Mesenchymal stem cell (in vitro differentiated cells and primary cell): ENCODE measurements at places on chromosomes 6 and 20.

DNA sequence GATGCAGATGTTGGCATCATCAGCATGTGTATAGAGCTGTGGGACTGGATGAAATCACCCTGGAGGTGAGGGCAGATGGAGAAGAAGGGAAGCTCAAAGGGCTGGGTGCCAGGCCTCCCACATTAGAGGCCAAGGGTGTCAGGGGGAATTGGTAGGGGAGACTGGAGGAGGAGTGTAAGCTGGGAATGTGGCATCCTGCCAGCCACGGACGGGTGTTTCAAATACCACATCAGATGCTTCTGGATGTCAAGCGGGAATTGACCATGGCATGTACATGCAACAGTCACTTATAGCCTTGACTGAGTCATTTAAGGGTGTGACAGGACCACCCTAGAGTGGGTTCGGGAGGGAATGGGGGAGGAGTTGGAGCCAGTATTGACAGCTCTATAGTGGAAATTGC, 9.6 kb downstream of the ERGIC3 start:
- peaks cover 91% of the 10 kb centered on the region for H3K36me3 ChIP-seq
- DNase-seq: no peak
- H3K27ac ChIP-seq: no peak overlapping the region
- H3K4me3 ChIP-seq: no peak overlapping the region

GRCh38 chr6:11288065-11288464, 55.6 kb upstream of the NEDD9 start:
- no peak overlapping the region for H3K27ac ChIP-seq
- no peaks in the 10 kb centered on the region for H3K4me1 ChIP-seq
- DNase-seq: no peak
- no peaks in the 10 kb centered on the region for H3K27me3 ChIP-seq
- no peaks in the 10 kb centered on the region for H3K36me3 ChIP-seq
- H3K4me3 ChIP-seq: no peak overlapping the region

GRCh38 chr6:136499370-136499769, 50.9 kb downstream of the MAP7 start:
- H3K27ac ChIP-seq: no peak overlapping the region
- no peaks in the 10 kb centered on the region for H3K36me3 ChIP-seq
- no peak for DNase-seq
- H3K4me3 ChIP-seq: no peak overlapping the region
- no peaks in the 10 kb centered on the region for H3K4me1 ChIP-seq

GRCh38 chr6:129786548-129786947, 74.6 kb downstream of the TMEM244 start:
- no peak overlapping the region for H3K27ac ChIP-seq
- no peaks in the 10 kb centered on the region for H3K27me3 ChIP-seq
- H3K36me3 ChIP-seq: no peaks in the 10 kb centered on the region
- H3K4me1 ChIP-seq: peaks cover 1% of the 10 kb centered on the region

DNA sequence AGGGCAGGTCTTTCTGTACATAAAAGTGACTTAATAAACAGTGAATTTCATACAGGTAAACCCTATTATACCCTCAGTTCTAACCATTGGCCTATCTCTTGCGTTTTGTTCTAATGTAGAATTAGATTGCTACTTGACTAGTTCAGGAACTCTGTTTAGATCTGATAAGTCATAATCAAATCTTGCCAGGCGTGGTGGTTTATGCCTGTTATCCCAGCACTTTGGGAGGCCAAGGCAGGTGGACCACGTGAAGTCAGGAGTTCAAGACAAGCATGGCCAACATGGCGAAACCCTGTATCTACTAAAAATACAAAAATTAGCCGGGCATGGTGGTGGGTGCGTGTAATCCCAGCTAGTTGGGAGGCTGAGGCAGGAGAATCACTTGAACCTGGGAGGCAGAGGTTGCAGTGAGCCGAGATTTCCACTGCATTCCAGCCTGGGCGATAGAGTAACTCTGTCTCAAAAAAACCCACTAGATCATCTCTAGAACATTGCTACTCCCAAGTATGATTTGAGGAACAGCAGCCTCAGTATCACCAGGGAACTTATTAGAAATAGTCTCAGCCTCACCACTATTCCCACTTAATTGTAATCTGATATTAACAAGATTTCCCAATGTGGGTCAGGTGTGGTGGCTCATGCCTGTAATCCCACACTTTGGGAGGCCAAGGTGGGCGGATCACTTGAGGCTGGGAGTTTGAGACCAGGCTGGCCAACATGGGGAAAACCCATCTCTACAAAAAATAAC, 12.2 kb downstream of the GTPBP2 start:
- no peak overlapping the region for H3K4me3 ChIP-seq
- no peaks in the 10 kb centered on the region for H3K27me3 ChIP-seq
- no peak overlapping the region for H3K27ac ChIP-seq
- no peaks in the 10 kb centered on the region for H3K4me1 ChIP-seq
- no peak for DNase-seq
- H3K36me3 ChIP-seq: peaks cover 38% of the 10 kb centered on the region

DNA sequence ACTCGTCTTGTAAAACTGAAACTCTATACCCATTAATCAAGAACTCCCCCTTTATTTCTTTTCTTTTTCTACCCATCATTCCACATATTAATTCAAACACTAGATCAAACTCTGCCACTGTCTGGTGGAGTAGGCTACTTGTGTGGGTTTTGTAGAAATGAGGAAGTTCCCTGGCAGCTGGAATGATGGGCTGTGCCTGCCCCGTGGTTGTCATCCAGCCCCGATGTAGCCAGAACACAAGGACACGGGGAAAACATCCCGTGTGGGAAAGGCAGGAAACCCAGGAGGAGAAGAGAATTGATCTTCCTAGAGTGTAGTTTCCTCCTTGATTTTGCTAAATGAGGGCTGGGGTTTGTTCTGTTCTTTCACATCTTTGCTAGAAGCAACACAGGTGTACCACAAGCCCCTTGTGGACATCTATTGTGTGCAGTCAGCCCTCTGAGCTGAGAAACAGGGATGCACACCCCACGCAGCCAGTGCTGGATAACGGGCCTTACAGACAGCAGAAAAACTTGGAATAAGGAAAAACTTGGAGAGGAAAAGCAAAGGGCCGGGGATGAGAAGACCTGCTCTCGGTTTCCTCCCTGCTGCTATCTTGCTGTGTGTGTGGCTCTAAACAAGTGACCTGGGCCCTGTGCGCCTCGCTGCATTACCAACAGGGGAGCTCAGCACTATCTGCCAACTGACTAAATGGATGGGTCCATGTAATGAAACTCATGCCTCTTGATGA, 88.0 kb downstream of the SCML4 start:
- no peak overlapping the region for H3K4me3 ChIP-seq
- no peaks in the 10 kb centered on the region for H3K4me1 ChIP-seq
- no peak for DNase-seq
- no peaks in the 10 kb centered on the region for H3K36me3 ChIP-seq
- H3K27me3 ChIP-seq: peaks cover 73% of the 10 kb centered on the region
- H3K27ac ChIP-seq: no peak overlapping the region

DNA sequence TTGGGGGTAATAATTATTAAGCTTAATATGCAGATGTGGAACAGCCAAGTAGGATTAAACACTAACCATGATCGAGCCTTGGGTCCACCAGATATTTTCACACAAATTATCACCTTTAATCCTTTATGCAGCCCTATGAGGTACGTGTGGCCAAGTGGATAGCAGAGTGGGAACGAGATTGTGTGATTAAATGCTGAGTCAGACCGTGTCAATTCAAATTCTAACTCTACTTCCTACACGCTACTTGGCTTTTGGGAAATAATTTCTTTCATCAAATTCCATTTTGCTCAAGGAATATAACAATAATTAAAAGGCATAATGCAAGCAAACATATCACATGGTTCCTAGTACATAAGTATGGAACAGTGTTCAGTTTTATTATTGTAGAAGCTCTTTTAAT, 329.2 kb downstream of the CBLN4 start:
- H3K4me3 ChIP-seq: no peak overlapping the region
- no peaks in the 10 kb centered on the region for H3K36me3 ChIP-seq
- H3K27ac ChIP-seq: no peak overlapping the region
- no peaks in the 10 kb centered on the region for H3K4me1 ChIP-seq
- no peaks in the 10 kb centered on the region for H3K27me3 ChIP-seq
- no peak for DNase-seq

DNA sequence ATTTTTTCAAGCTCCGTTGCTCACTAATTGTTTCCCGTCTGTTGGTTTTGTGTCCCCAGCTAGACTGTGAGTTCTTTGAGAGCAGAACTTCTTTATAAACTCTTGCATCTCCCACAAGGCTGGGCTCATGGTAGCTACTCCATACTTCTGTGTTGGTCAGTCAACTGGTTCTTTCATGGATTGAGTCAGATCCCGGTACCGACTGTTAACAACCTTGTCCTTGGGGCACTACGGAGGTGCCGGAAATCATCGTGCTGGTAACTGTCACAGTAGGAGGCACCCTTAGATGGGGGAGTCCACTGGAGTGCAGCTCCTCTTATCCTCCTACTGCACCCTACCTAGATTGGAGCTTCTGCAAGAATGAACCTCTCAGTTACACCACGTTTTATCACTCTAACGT, 8.6 kb upstream of the STX16 start:
- DNase-seq: no peak
- no peaks in the 10 kb centered on the region for H3K36me3 ChIP-seq
- H3K27me3 ChIP-seq: no peaks in the 10 kb centered on the region
- H3K27ac ChIP-seq: no peak overlapping the region
- H3K4me3 ChIP-seq: no peak overlapping the region
- H3K4me1 ChIP-seq: peaks cover 10% of the 10 kb centered on the region
